Stimulated activated CD8-positive, alpha-beta memory T cell treated with anti-CD3 and anti-CD28 coated beads, Interleukin-7, amount 100 ng/mL, for 48 hours (primary cell): ENCODE measurements at places on chromosomes 6 and 20.

GRCh38 chr6:146919017-146919416 is 285.2 kb upstream of the STXBP5 start:
- DNase-seq: no peak

GRCh38 chr6:6790393-6790792 is 201.9 kb downstream of the LY86 start:
- no peak for DNase-seq

GRCh38 chr20:33539129-33539528 is 49.2 kb downstream of the CBFA2T2 start:
- no peak for DNase-seq

- DNase-seq: no peak
These were observed 810 bp upstream of the ABHD16B start for GRCh38 chr20:63860325-63861051.

DNA sequence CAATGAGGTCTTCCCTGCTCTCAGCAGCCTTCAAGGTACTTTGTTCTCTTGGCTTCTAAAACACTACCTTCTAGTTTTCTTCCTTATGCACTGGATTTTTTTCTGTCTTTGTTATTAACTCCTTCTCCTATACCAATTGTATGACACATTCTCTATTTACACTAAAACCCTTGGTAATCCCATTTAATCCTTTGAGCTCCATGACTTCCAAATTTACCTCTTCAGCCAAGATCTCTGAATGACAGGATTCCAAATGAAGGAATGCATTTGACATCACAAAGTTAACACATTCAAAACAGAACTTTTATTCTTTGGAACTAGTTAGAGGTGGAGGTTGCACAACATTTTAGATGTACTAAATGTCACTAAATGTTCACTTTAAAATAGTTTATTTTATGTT is 86.6 kb upstream of the SAMD5 start:
- no peak for DNase-seq

DNA sequence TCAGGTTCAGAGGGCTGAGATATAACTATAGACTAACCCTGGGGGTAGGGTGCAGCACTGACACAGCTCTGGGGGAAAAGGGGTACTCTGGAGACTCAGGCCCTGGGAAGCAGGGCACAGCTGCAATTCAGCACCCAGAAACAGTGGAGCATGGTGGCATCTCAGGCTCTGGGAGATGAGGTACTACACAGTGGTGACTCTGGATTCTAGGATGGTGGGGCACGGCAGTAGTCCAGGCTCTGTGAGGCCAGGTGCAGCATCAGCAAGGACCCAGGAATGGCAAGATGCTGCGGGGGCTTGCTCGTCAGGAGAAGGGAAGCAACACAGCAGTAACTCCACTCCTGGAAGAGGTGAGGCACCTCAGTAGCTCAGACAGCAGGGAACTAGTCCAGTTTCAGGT is 271.5 kb upstream of the MOCS1 start:
- no peak for DNase-seq

DNA sequence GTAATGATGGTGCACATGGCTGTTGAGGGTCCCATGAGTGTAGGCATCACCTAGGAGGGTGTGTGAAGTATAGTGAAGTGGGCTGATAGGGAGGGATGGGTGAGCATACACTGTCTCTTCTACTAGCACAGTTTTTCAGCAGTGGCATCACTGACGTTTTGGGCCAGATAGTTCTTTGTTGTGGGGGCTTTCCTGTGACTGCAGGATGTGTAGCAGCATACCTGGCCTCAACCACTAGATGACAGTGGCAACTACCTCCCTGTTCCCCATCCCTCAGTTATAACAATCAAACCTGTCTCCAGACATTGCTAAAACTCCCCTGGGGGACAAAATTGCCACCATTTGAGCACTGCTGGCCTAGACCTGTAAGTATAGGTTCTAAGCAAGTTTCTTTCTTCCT is 239.0 kb downstream of the FOXC1 start:
- DNase-seq: no peak

- DNase-seq: no peak
These were observed 49.9 kb downstream of the ATG5 start for GRCh38 chr6:106275692-106276091.

- DNase-seq: no peak
These were observed 62.6 kb downstream of the NRSN1 start for GRCh38 chr6:24188578-24189080.

- no peak for DNase-seq
These were observed 29.5 kb upstream of the SALL4 start for GRCh38 chr20:51831866-51832265.

DNA sequence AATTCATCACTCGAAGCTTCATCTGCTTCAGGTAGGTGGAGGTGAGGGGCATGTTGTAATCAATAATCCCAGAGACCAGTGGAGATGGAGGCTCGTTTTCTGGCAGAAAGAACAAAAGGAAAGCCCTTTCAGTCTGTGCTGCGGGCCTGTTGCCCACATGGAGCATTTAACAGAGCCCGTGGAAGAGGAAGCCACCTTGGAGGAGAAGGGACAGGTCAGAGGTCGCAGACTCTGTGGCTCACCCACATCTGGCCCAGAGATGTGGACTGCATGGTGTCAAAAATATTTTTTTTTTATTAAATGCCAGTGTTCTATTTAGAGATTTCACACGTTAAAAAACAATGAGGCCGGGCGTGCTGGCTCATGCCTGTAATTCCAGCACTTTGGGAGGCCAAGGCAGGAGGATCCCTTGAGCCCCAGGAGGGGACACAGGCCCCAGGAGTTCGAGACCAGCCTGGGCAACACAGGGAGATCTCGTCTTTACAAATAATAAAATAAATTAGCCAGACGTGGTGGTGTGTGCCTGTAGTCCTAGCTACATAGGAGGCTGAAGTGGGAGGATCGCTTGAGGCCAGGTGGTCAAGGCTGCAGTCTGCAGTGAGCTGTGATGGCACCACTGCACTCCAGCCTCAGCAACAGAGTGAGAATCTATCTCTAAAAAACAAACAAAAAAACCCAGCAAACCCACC is 73.6 kb downstream of the NOL4L start:
- DNase-seq: no peak

- no peak for DNase-seq
These were observed 10.5 kb upstream of the SALL4 start for GRCh38 chr20:51812861-51813260.

DNA sequence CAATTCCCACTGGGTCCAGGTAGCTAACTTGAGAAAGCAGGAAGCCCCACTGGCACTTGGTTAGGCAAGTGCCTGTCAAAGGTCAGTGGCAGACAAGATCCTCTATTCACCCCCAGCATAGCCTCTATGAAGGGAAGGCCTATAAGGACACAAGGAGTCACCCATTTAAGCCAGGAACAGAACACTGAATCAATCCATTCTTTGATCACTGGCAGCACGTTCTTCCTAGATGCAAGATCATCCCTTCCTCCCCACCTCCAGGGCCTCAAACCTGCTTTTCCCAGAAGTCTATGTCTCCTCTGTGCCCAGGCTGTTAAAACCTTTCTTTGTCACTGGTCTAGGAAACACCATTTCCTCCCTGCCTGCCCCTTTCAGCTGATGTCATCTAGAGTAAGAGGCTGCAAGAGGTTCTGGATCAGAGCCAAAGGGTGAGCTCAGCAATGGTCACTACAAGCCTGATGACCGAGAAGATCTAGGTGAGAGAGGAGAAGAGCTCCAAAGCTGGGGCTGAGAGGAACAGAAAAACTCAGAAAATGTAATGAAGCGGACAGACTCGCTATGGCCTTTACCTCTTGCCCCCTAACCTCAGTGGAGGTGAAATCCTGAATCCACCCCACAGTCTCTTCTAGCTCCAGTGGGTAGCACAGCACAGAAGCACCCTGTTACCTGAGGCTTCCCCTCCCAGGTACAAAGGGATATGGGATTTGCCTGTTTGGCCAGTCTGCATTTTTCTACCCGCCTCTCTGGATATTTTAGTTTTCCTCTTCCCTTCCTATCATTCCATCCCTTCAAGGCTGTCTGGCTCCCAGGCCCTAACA is 1.8 kb downstream of the GTPBP2 start:
- DNase-seq: no peak

DNA sequence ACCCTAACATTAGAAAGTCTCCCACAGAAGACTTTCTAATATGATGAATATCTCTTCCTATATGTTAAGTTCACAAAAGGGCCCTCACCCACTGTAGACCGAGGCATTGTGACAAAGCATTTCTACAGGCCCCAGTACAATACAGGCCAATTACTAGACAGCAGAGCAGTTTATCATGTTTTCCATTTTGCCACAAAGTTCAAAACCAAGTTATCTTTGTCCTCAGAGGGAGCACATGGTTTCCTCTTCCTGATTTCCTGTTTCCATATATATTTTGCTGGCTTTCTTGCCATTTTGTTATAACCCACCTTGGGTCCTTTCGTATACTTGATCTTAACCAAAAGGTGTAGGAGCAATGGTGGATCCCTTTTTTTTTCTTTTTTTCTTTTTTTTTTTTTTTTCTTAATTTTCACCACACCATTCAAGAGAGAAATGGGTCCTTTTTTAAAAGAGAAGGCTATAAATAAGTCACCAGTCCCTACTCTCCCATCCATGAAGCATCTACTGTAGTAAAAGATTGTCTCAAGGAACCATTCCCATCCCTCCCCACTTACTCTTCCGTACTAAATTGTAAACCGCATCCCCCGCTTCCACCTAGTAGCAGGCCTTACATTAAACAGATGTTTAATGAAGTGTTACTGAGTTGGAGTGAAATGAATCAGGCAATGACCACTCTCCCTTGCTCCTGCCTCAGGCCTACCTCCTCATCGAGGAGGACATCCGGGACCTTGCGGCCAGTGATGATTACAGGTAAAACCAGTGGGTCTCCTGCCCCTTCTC is 2.1 kb upstream of the UBE2C start:
- no peak for DNase-seq

GRCh38 chr6:138036111-138036510 is 71.1 kb downstream of the PERP start:
- DNase-seq: no peak

DNA sequence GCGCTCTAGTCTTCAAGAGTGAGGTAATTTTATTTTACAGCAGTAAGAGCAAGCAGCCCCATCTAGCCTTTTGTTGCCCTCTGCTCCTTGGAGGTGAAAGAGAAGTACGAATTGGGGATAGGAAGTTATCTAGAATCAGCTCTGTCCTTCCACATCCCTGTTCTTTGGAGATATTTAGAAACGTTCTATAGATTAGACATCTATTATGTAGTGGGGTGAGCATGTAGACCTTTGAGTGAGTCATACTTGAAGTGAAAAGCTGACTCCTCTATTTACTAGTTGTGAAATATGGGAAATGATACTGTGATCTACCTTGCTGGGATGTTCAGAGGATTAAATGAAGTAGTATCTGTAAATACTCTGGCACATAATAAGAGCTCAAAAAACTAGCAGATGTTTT is 36.0 kb upstream of the SLC35D3 start:
- DNase-seq: no peak

DNA sequence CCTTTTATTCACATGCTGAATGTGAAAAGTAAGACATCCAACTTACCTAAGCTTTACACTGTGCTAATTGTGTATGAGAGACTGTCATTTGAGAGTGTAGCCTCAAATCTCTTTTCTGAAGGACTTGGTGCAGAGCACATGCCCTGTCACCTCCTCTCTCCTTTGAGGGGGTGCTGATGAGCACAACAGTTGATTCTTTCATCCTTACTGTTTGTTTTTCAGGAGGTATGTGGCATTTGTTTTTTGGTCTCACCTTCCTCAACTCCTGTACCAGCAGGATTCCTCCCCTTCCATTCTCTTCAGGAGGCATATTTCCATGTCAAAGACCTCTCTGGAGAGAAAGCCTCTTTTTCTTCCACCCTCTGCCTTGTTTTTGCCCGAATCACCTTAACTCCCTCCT is 252.6 kb upstream of the CITED2 start:
- no peak for DNase-seq

- no peak for DNase-seq
These were observed 27.9 kb downstream of the AFG1L start for GRCh38 chr6:108322728-108323127.

GRCh38 chr6:147135211-147135681 is 69.0 kb upstream of the STXBP5 start:
- DNase-seq: no peak

DNA sequence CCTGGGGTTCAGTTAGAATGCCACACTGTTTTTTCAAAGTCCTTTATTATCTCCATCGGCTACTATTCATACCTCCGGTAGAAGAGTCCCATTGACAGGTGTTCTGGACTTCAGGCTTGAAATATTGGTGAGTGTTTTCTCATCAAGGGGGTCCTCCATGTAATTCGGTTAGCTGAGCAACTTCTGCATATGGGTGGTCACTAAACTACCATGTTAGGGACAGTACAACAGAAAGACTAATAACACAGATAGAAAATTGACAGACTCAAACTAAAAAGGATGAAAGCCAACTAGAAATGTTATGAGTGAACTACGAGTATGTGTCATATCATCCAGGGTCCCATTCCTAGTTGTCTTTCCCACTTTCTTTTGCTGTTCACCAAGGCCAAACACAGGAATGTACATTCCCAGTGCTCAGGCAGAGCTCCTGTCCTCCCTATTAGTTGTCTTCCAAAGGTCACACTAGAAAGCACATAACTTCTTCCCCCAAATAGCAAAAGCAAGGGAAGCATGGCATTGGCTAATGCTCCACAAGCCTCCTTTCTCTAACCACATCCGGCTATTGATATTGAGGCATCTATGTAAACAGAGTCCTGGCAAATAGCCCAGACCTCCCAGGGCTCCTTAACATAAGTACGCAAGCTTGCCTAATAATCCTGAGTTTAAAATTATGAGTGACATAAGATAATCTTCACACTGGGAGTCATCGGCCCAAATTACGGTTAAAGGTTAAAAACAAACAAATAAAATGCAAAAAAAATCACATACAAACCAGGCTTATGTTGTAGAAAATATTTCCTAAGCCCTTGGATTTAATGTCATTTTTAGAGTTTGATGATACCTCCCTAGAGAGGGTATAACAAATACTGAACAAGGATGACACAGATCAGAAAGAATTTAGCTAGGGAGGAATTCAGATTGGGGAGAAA is 13.2 kb downstream of the CCN2 start:
- DNase-seq: no peak

- DNase-seq: no peak
These were observed 41.0 kb upstream of the KIF25 start for GRCh38 chr6:167956491-167956890.

DNA sequence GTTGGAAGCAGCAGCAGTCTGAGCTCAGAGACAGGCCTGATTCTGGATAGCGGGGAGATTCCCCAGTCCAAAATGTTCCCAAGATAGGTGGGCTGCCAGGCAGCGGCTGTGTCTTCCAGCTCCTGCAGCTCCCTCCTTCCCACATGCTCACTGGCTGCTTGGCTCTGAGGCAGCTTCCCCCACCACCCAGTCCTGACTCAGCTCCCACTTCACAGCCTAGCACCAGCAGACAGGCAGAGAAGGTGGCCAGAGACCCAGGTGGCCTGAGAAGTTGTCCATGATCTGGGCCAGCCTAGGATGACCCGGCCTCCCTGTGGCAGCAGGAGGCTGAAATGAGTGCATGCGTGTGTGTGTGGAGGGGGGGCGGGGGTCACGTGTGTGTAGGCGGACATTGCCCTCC is 94.9 kb downstream of the MDGA1 start:
- DNase-seq: no peak
